ENCODE measurements at places on chromosomes 4 and X. TPM values are rescaled to one million over a fixed set of nuclear protein-coding genes. Genes with fewer than 3 reads are reported as not detected.

- no peak for DNase-seq
Observed at GRCh38 chrX:116277351-116278225, 107.0 kb downstream of the AGTR2 start.

GRCh38 chrX:39418254-39418704 lies 617.0 kb downstream of the MID1IP1 start:
- DNase-seq: peak; percentile 25

GRCh38 chr4:33268776-33269175 lies 2548.6 kb downstream of the PCDH7 start:
- no peak for DNase-seq

DNA sequence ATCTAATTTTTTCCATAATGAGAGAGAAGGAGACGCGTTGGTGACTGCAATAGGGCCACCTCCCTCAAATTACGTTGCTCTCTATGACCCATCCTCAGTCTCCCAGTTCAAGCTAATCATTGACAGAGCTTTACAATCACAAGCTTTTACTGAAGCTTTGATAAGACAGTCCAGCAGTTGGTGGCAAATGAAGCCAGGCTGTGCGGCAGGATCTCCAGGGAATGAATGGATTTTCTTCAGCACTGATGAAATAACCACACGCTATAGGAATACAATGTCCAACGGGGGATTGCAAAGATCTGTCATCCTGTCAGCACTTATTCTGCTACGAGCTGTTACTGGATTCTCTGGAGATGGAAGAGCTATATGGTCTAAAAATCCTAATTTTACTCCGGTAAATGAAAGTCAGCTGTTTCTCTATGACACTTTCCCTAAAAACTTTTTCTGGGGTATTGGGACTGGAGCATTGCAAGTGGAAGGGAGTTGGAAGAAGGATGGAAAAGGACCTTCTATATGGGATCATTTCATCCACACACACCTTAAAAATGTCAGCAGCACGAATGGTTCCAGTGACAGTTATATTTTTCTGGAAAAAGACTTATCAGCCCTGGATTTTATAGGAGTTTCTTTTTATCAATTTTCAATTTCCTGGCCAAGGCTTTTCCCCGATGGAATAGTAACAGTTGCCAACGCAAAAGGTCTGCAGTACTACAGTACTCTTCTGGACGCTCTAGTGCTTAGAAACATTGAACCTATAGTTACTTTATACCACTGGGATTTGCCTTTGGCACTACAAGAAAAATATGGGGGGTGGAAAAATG lies at the start of gene KLB:
KLB (plus strand) TSS at position 168 of the 821 bp plus-strand sequence; CDS start at position 188, 20 bp downstream.
- peak; percentile 2 for DNase-seq

GRCh38 chrX:153819384-153820040 lies 10.8 kb downstream of the PDZD4 start:
- no peak for DNase-seq

GRCh38 chr4:24973404-24973746 lies 57.4 kb downstream of the LGI2 start:
- DNase-seq: no peak

DNA sequence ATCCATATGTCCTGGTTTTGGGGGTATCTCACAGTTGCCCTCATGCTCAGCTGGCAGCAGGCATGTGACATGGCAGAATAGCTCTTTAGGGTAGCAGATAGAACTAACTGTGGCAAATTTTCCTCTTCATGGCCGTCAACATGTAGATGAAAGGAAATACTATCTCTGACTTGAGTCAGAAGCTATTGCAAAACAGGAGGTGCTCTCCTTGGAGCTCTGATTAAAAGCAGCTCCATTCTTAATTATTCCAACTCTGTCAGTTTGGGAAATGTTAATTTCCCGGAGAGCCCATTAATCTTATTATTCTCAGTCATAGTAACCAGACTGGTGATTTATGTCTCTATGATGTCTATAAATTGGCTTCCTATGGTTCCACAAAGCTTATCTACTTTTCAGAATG lies 18.2 kb downstream of the IL13RA1 start:
- no peak for DNase-seq

- DNase-seq: no peak
Observed at GRCh38 chr4:104524591-104524990, 29.9 kb upstream of the CXXC4 start.

DNA sequence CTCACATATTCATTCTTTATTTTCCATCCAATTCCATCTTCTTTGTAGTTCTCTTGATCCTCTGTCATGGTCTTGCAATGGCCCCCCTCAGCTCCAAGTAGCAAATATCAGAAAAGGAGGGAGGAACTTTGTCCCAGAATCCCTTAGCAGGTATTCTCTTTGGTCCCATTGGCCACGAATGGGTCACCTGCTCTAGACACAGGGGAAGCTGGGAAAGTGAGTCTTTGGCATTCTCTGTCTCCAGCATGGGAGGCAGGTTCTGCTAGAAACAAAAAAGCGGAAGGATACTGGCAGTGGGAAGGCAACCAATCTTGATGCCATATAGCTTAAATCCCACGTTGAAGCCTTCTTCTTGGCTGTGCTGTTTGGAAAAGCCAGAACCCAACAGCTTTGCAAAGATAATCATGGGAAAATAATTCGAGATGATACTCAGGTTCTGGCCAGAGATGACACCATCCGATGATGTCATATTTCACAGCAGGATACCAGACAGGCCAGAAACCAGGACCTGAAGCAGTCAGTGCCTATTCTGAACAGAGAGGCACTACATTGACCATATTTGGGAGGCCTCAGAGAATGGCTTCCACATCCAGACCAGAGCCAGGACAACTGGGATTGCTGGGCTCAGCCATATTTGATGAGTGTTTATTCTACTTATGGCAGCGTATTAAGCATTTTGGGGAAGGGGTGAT lies 110.4 kb upstream of the ATXN3L start:
- DNase-seq: no peak

GRCh38 chr4:39976945-39977488 lies 694 bp downstream of the PDS5A start:
- DNase-seq: peak; percentile 40

DNA sequence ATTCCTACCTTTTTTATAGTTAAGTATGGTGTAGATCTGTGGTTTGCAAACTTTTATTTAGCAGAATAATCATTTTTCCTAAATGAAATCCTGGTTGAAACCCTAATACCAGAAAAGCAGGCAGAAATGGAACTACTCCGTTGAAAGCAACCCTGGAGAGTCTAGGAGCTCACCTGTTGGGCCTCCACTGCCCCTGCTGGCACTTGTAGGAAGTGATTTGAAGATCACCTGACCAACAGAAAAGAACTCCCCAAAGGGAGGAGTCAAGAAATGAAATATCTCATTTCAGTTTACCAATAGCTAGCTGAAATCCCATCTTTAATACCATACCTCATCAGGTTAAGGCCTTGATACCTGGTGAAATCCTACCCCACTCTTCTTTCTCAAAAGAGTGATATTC lies 277.1 kb downstream of the KLHL13 start:
- no peak for DNase-seq

GRCh38 chr4:108425988-108426387 lies 194.4 kb upstream of the RPL34 start:
- DNase-seq: no peak

DNA sequence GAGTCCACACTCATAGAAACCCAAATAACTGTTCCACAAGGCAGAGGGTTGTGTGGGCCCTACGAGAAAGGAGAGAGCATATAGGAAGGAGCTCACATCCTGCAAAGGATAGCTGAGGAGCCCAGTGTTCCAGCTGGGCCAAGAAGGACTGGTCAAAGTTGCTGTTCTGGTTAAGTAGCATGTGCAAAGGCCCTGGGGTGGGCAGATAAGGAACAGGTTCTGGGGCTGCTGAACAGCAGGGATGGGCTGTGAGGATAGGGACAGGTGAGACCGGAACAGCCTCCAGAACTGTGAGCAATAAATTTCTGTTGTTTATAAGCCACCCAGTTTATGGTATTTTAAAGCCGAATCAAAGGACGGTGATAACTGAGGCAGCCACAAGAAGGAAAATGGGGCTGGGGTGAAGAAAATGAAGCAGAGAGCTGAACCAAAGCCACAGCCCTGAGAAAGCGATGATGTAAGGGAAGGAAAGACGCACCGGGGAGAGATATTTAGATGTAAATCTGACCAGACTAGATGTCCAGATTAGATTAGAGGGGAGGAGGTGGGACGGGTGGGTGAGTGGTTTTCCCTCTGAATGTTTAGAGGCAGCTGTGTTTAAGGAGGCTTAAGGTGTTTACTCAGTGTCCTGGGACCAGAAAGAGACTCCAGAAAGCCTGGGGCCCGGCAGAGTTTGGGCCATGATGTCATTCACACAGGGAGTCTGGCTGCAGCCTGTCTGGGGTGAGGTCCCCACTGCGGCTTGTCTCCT lies 180.8 kb upstream of the BCOR start:
- DNase-seq: no peak

DNA sequence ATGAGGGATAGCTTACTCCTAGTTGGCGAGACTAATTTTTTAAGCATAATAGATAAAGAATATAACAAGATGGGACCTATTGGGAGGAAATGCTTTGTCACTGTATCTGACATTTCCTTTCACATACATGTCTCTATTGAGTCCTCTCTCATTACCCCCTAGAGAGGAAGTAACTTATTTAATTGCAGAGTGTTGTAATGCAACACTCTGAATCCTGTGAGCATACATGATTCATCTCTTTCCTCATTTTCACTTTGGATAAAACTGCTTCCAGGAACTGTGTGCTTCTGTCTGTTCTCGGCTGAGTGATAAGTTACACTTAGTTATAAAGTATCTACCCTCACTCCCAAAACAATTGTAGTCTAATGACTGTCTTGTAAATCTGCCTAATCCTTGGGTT lies 266.1 kb upstream of the ANXA10 start:
- no peak for DNase-seq

GRCh38 chr4:178086320-178086719 lies 644.1 kb upstream of the AGA start:
- DNase-seq: peak; percentile 68

DNA sequence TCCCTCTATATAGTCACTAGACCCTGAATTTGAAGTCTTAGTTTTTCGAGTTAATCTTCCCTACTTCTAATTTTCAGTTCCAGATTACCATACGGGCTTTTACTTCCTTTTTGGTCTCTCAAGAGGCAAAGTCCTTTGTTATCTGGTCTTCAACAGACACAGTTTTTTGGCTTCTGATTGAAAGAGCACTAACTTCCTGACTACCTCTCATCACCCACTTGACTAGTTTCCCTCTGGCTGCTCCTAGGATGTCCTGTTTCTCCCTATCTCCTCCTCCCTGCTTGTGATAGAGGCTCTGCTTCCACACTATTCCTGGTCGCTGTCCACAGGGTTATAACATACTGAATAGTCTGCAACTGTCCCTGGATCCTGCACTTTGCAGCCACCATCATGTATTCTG lies 16.7 kb upstream of the WDR44 start:
- DNase-seq: no peak

- peak; percentile 28 for DNase-seq
Observed at GRCh38 chr4:123399627-123400358, 3.2 kb downstream of the SPRY1 start.

GRCh38 chr4:33577791-33578190 lies 2666.5 kb downstream of the ARAP2 start:
- no peak for DNase-seq

SAT1 gene
- 89.8 TPM for total RNA-seq

RENBP gene
- total RNA-seq: 5.7 TPM

GLRB gene
- total RNA-seq: 2.5 TPM

MAGEB17 gene
- total RNA-seq: 0.11 TPM

EIF4E gene
- 72.3 TPM for total RNA-seq

SPOCK3 gene
- 4.6 TPM for total RNA-seq

HELT gene
- not detected for total RNA-seq

SRPX gene
- 9.6 TPM for total RNA-seq

TRIM75 gene
- not detected for total RNA-seq

TSPAN5 gene
- 24.4 TPM for total RNA-seq

TTC29 gene
- 0.35 TPM for total RNA-seq

KIF4A gene
- total RNA-seq: 3.5 TPM

CHIC1 gene
- total RNA-seq: 5.2 TPM

Data from cardiac muscle cell (in vitro differentiated cells and primary cell).